ENCODE measurements at places on chromosomes 5 and 9.

GRCh38 chr9:92657296-92658094 lies 12.4 kb downstream of the IPPK start:
- no peak for DNase-seq

GRCh38 chr9:126111556-126111955 lies 215.1 kb upstream of the MVB12B start:
- no peak for DNase-seq

- no peak for DNase-seq
Measured at GRCh38 chr5:19795218-19795617, 192.8 kb downstream of the CDH18 start.

DNA sequence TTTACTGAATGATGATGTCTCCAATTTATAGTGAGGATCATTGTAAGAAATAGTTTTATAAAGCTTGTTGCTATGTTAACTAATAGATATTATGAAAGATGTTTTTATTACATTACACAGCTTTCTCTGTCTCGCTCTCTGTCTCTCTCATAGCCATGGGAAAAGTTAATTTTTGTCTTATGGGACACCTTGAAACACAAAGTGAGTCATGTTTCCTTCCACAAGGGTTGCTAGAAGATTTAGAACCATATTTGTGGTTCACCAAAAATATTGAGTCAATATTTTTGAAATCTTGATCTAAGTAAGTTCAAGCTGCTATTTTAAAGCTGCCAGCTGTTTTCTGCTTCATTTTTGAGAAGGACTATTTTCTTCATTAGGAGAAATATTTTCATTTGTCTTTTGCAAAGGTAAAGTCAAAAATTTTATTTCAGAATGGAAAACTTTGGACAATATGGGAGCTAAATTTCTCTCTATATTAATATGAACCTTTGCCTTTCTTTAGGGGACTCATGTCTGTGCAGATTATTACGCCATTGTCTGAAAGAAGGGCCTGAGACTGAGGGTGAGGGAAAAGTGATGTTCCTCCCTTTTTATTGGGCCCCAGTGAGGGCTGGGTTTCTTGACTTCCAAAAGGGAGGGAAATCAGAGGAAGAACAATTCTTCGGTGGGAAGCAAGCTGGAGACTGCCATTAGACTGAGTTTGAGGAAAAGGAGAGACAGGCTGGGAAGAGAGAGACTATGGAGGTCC lies 87.9 kb upstream of the SLC24A2 start:
- no peak for DNase-seq

DNA sequence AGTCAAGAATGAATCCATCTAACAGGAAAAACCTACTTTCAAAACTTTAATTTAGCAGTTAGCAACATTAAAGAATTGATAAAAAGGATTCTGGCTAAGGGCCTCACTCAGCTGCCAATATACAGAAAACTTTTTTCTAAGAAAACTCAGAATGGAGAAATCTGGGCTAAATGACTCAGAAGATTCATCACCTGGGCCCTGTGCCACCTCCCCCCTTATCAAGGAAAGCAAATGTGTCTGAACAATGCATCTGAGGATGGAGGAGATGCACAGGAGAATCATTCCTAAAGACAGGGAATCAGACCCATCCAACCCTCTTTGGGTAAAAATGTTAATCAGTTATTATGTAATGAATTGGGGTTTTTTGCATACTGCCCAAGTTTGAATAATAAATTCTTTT lies 592.0 kb upstream of the DMAC1 start:
- DNase-seq, result no peak

GRCh38 chr9:27791311-27791710 lies 218.0 kb upstream of the C9orf72 start:
- DNase-seq, result no peak

DNA sequence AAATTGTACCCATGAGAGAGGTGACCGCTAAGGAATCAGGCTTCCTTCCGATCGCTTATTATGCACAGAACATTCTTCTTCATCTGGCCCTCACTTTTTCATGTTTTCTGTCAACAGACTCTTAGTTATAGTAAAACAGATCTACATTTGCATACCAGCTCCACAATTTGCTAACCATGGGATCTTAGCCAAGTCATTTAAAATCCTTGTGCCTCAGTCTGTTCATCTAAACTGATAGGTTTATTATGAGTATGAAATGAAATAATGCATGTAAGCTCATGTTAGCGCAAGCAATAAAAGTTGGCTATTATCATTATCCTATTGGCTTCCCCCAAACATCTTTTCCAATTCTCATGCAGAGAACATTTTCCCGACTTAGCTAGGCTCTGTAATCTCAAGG lies 42.3 kb downstream of the FGF1 start:
- no peak for DNase-seq

DNA sequence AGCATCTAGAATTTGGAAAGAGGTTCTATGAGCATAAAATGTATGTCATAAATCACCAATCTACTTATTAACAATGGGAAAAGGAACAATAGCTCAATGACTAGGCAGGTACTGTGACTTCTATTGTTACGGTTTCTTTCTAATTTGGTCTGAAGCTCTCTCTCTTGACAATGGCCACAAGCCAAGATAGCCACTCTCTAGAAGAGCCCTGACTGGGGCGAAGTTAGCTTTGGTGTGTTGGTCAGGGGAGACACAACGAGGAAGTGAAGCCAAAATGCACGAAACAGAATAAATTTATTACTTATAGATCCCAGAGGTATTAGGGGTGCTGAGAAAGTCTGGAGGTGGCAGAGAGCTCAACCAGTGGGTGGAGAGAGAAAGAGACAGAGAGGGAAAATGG lies 9.4 kb upstream of the RAD23B start:
- no peak for DNase-seq

GRCh38 chr9:61666849-61667371 lies 477.1 kb downstream of the SPATA31A7 start:
- no peak for DNase-seq

GRCh38 chr5:428754-429452 lies 14.1 kb upstream of the EXOC3 start:
- DNase-seq, result no peak

DNA sequence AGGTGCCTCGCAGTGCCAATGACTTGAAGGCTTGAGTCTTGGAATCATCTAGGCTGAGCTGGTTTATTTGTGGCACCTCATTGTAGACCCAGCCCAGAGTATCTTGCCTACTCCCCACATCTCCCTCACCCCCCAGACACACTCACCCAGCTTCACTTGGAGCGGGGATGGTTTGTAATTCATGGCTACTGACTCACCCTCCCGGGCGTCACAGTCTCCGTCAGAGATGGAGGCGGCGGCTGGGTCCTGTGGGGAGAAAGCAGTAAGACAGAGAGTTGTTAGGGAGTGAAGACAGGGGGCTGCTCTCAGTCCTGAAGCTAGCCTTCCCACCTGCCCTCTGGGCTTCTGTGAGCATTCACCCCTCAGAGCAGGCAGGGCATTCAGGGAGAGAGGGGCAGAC lies 29.0 kb upstream of the MYORG start:
- DNase-seq, result peak; percentile 17

DNA sequence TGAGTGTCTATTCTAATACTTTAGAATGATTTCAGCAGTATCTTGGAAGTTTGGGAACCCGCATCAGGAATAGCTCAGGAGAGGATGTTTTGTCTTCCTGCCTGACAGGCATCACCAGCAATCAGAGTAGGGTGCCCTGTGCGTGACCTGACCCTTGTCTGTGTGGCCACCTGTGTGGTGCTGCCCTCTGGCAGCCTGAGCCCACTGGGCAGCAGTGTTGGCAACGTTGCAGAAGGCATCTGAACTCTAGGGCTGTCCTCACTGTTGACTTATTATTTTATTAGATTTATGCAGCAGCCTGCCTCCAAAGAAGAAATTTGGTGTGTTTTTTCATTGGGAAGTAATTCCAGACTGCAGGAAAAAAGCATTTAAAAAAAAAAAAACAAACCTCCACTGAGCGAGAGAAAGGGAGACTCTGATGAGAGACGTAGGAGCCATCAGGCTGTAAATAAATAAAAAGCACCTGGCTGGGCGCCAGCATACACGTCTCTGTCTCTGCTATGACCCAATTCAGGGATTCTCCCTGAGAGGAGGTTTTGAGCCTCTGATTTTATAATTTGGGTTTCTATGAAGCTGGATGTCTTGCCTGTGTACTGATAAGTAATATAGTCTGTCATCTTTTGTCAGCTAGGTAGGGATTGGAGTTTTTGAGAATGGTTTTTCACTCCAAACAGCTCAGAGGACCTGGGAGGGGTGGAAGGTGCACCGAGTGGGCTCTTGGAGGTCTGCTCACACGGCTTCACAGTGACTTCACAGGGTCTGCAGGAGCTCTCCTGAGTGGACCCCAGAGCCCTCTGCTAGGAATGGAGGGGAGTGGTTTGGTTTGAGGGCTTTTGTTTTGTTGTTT lies 49.0 kb downstream of the FAM78A start:
- DNase-seq, result no peak

DNA sequence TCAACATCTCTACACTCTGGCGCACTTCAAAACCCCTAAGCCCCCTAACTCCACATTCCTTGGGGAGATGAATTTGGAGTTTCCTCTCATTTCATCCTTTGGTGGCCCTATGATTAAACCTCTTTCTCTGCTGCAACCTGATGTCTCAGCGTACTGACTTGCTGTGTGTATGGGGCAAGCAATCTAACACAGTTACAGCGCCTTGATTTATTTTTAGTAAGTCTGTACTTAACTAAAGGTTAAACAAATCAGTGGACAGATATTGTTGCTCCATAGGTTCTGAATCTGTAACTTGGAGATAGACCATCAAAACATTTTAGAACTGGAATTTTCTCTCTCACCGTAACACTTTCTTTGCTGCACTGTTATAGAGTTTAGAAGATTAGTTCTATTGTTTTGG lies 452.8 kb downstream of the IRX1 start:
- DNase-seq, result no peak

All from GM04504 (cell line).